Immature natural killer cell (primary cell): ENCODE measurements at places on chromosomes 3 and 15.

GRCh38 chr3:63921741-63922482 is 9.7 kb upstream of the SCAANT1 start:
- DNase-seq = no peak

GRCh38 chr3:68878322-68878721 is 54.0 kb downstream of the TAFA4 start:
- DNase-seq = no peak

DNA sequence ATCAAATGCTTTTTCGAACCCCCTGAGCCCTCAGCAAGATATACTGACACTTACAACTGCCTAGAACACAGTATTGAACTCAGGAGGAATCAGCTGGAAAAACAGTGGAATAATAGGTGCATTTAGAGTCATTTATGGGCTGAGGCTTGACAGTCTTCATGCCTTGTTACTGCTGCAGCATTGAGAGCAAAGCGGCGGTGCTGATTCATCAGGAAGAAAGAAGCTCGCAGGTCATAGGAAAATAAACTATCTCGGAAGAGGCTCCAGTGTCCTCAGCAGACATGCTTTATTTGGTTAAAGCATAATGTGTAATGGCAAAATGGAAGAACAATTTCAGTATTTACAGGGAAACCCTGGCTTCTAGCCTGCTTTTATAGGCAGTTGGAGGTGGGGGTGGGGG is 30.1 kb upstream of the NEO1 start:
- no peak for DNase-seq

DNA sequence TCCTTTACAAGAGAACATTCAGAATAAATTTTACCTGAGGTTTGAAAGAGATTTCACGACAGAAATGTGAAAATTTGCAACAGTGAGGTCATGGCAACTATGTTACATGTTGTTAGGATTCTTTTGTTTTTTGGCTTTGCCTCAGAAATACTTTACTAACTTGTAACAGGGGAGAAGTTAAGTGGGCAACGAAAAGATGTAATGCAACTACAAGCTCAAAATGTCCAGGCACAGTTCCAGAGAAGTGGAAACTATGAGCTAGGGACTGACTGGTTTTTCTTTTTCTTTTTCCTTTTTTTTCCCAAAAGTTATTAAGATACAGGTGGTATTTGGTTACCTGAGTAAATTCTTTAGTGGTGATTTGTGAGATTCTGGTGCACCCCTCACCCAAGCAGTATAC is 111.5 kb upstream of the PPP2R3A start:
- no peak for DNase-seq

- DNase-seq = no peak
Observed at GRCh38 chr15:71687902-71688508, 122.3 kb upstream of the NR2E3 start.

DNA sequence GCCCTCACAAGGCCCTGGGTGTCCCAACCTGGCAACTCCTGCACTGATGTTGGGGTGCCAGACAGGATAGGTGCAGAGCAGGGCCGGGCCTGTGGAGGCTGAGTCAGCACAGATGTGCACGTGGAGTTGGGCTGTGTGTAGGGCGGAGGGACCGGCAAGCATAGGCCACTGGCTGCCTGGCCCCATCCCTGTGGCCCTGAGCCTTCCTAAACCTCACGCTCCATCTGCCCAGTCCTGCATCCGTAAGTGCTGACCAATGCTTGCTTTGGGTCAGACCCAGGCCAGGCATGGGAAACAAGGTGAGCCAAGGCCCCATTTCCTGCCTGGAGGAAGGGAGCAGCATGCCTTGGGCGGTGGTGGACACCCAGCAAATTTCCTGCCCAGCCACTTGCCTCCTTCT is 5.8 kb upstream of the IQSEC1 start:
- DNase-seq = no peak

GRCh38 chr3:118628704-118629341 is 405.8 kb downstream of the IGSF11 start:
- DNase-seq = no peak

DNA sequence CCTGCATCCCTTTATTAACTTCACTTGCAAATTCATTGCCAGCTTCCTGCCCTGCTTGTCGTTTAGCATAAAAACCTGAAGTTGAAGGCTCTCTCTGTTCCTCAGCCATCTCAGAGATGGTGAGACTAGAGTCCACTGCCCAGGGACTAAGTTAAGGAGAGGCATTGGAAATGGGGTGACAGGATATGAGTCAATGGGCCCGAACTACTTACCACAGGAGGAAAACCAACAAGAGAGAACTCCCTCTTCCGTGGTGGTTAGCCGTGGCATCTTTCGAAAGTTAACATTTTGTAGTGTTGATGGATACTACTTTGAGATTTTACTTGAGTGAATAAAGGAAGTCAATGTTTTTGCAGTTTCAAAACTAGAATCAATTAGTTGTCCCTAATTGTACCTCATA is 65.3 kb downstream of the LRTM1 start:
- DNase-seq = no peak

DNA sequence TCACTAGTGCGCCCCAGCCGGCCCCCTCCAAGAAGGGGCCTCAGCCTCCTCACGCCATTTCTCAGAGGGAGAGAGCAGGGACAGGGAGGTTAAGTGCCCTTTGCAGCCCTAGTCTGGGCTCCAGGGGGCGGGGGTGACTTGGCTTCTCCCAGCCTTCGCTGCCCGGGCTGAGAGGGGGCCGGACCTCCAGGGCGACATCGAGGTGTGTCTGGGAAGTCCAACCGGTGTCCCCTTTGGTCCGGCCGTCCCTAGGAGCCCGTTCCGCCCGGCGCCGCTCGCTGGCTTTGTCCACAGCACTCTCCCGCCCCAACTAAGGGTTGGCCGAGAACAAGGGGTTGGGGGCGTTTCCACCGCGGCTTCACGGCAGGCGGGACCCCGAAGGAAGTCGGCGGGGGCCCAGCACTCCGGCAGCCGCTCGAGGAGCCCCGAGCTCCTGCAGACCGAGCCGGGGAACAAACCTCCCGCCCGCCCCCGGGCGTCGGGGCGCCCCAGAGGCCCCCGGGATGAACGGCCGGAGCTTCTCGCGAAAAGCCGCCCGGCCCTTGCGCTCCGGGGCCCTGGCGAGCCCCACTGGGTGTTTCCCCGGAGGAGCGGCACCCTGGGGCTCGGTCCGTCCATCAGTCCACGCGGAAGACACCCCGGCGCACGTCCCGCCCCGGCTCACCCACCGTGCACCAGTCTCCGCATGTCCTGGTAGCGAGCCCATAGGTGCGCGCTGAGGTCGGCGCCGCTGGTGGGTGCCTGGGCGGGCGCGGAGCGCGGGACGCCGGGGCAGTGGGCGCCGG is 627 bp downstream of the NT5DC2 start:
- peak; percentile 30 for DNase-seq

GRCh38 chr3:24160424-24161095 is 215.5 kb downstream of the NR1D2 start:
- no peak for DNase-seq

DNA sequence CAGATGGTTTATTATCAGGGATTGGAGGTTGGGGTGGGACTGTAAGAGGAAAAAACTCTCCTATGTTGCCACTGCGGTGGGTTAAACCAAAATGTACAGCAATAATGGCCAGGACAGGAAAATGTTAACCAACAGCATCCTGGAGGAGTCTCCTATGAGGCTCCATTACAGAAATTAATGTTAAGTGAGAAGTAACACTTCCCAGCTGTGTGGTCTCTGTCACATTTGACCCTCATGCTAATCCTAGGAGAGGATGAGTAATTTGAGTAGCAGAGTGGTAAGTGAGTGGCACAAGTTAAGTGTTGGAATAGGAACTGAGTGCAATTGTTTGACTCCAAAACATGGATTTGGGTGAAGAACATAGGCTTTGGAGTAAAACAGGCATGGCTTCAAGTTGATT is 39.0 kb downstream of the ARHGEF3 start:
- DNase-seq = no peak

- peak; percentile 57 for DNase-seq
Observed at GRCh38 chr15:66851311-66852063, 149.5 kb downstream of the SMAD6 start.

GRCh38 chr3:69288161-69288895 is 97.6 kb downstream of the FRMD4B start:
- DNase-seq = peak; percentile 28

- peak; percentile 33 for DNase-seq
Observed at GRCh38 chr15:81410318-81410753, 36.3 kb upstream of the TMC3 start.

- DNase-seq = no peak
Observed at GRCh38 chr3:117298273-117298672, 588.7 kb downstream of the TUSC7 start.

DNA sequence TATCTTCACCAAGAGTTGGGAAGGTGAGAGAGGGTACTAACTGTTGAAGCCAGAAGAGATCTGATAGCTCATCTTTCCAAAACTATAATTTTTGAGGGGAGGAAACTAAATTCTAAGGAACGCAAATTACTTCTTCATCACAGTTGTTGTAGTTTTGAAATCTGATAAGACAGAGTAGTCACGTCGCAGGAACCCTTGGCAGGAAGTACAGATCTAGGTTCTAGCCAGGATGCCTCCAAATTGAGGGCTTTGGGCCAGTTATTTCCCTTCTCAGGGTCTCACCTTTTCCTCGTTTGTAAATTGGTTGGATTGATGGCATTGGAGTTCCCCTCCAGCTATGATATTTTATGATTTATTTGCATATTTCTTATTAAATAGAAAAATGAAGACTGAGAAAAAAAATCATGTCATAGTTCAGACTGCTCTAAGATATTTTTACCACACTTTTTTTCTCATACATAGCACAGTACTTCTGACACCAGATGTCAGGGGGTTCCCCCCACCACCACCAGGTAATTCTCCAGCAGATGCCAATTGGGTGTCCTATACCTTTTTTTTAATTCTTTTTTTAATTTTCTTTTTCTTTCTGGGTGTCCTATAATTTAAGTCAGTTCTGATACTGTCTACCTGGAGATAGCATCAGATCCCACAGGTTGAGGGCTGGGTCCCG is 32.3 kb upstream of the APH1B start:
- peak; percentile 24 for DNase-seq

DNA sequence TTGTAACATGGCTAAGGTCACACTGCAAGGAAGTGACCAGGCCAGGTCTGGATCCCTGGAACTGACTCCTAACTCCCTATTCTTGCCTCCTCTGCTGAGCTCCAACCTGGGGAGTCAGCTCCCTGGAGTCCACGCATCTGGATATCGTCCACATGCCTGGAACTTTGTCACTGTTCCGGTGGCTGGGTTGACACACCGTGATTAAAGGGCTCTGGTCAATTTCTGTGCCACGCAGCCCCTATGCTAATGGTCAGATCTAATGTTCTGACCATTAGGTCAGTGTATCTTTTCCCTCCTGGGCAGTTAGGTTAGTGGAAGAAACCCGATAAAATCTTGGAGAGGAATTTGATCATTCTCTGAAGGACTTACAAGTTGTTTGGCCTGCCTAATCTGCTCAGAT is 1.6 kb upstream of the TPM1 start:
- no peak for DNase-seq

- DNase-seq = no peak
Observed at GRCh38 chr3:53221345-53221744, 34.5 kb downstream of the TKT start.

- DNase-seq = no peak
Observed at GRCh38 chr3:180184816-180185215, 148.1 kb upstream of the PEX5L start.

DNA sequence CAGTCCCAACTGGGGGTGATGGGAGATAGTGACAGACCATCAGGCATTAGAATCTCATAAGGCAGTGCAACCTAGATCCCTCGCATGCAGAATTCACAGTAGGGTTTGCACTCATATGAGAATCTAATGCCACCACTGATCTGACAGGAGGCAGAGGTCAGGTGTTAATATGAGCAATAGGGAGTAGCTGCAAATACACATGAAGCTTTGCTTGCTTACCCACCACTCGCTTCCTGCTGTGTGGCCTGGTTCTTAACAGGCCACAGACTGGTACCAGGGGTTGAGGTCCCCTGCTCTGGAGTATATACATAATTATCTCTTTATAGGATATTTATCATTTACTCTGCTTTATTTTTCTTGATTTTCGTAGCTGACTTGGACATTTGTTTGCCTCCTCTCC is 36.0 kb upstream of the ZMAT3 start:
- no peak for DNase-seq

DNA sequence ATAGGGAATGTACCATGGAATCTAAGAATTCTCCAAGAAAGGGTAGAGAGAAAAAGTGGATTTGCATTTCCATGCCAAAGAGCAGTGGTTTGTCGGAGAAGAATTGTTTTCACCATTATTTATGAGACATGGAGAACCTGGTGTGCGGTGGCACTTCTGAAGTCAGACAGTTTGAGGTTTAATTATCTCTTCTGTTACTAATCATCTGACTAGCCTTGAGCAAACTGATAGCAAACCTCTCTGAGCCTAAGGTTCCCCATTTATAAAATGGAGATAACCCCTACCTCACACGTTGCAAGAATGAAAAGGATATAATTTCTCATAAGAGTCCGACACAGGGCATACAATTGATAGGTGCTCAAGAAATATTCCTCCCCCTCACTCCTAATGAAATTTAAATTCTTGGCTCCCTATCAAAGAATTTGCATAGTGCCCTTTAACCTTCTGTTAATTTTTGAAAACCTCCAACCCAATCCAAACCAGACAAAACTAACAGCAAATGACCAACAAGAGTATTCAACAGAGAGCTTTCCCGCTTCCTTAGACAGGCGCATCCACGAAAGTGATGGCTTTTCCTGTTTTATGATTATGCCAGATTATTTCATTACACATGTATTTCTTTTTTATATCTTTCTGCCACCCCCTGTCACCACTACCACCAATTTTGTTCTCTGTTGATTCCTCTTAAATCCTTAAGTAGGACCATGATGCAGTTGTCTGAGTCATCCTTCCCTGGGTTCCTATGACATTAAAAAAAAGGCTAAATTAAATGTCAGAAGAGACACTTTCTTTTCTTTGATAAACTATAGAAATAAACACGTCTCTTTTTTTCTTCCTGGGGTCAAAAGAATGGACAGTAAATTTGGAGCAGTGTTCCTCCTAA is 28.5 kb downstream of the TMEM212 start:
- DNase-seq = no peak

DNA sequence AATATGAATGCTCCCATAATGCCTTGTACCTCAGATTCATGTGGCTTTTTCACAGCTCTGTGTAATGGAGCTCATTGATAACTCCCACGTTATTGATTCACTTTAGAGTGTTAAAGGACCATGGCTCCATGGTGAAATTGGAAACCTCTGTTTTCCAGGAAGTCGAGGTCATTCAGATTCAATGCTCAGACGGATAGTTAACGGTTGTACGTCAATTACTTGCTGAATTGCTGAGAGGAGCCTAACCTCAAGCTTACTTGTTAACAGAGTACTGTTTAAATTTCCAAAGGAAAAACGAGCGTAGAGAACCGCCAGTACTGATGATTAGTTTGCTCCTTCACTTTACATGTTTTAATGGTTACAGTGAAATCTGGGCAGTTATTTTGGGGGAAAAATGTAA is 11.1 kb downstream of the ABHD17C start:
- DNase-seq = no peak

- DNase-seq = no peak
Observed at GRCh38 chr3:133295199-133295901, 104.5 kb upstream of the BFSP2 start.

GRCh38 chr3:17846466-17846865 is 104.0 kb upstream of the TBC1D5 start:
- DNase-seq = no peak

DNA sequence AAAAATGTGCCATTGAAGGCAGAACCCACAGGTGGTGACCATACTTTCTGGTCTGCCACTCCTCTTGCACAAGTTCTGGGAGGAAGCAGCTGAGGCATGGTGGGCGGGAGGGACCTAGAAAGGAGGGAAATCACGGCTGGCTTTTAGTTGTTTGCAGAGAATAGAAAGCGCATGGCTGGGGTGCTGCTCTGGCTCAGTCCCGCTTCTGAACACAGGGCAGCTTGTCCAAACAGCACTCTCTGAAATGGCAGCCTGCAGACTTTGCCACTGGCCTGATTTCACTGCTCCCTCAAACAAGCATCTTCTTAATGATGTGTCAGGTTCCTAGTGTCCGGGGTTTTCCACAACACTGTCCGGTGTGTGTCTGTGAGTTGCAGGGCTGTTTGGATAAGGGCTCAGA is 76.7 kb downstream of the AAGAB start:
- DNase-seq = no peak
